Omental fat pad (tissue), 4 donors: ENCODE measurements at places on chromosomes 11 and 22. TPM values are rescaled to one million over a fixed set of nuclear protein-coding genes. Genes with fewer than 3 reads are reported as not detected.
A peak's percentile ranks its signal among the peaks of the same experiment; 100 is the strongest.

DNA sequence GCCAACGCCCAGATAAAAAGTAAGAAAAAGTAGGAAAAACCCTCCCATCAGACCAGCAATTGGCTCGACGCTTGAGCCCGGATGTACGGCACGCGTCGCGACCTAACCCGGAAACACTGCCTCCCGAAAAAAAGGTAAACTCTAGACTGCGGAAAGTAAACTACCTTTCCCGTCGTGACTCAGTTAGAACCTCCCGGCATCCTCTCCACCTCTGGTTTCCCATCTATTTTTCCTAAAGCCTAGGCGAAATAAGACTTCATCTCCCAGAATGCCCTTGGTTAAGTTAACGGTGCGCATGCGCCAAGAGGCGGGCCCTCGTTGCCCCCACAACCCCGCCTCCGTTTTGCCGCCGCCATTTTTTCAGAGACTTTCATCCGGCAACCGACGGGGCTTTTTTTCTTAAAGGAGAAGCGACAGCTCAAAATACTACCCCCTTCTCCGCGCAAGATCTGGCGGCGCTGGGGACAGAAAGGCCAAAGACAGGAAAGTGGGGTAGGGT, 678 bp upstream of the ZFP91 start:
- peak; percentile 79 for DNase-seq

DNA sequence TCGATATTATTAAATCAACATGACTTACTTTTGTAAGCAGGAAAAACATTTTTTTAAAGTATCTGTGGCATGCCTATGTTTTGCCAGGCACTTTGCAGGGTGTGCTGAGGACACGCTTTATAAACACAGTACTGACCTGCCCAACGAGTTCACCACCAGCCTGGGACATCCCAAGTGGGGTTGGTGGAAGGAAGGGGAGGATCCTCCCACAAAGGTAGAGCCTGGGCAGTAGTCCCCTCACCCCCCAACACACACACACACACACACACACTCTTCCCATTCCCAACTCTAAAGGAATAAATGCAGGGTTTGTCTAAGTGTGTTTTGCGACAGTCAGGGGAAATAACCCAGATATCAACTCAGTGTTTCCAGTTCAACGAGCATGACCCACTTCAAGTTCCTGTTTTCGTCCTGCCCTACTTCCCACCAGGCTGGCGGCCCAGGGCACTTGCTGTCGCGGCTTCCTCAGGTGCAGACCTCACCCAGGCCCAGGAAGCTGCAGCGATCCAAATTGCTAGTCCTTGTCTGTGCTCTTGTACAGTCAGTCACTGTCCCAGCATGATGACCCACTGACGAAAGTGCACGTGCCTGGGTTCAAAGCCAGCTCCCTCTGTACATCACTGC, 3.1 kb downstream of the CERK start:
- DNase-seq, result no peak

- no peak for DNase-seq
Measured at GRCh38 chr11:68942095-68942620, 38.5 kb downstream of the IGHMBP2 start.

OR52I1 gene
- not detected for total RNA-seq
